ENCODE measurements at places on chromosomes 1 and 21.

DNA sequence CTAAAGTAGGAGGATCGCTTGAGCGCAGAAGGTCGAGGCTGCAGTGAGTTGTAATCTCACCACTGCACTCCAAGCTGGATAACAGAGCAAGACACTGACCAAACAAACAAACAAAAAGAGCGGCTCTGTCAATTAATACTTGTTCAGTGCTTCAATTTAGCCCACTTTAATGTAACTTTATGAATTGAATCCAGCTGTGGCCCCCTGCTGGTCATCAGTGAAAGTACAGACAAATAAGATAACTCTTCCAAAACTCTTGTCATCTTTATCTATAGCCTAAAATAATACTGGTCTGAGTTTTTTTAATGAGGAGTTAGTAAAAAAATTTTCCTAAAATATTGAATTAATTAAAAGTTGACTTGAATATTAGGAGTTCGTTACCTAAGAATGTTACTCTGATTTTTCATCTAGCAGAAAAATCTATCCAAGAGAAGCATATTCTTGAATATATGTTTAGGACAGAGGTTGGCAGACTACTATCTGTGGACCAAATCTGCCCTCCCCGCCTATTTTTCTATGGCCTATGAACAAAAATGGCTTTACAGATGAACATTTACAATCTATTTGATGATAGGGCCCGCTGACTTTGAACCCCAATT is 26.1 kb downstream of the ATP5PF start:
- no peak for DNase-seq

GRCh38 chr1:221157026-221157761 is 278.0 kb downstream of the HLX start:
- DNase-seq: peak; percentile 93

DNA sequence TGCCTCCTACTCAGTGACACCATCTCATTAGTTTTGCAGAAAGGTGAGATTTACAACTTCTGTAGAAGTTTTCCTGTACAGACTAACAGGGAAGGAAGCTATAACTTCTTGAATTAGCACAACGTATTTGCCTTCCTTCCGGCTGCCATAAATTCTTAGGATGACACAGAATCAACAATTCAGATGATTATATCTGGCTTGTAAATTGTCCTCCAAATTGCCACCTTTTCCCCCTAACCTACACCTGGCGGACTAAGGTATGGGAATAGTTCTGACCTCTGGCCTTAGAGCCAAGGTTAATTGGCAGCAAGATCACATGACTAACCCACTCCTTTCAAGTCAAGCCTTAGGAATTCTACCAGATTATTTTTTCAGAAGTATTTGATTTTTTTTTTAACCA is 284.3 kb downstream of the LMO4 start:
- DNase-seq: no peak

- no peak for DNase-seq
Measured at GRCh38 chr1:116694524-116694923, 27.0 kb upstream of the IGSF3 start.

GRCh38 chr1:7302873-7303272 is 468.2 kb upstream of the VAMP3 start:
- DNase-seq: no peak

DNA sequence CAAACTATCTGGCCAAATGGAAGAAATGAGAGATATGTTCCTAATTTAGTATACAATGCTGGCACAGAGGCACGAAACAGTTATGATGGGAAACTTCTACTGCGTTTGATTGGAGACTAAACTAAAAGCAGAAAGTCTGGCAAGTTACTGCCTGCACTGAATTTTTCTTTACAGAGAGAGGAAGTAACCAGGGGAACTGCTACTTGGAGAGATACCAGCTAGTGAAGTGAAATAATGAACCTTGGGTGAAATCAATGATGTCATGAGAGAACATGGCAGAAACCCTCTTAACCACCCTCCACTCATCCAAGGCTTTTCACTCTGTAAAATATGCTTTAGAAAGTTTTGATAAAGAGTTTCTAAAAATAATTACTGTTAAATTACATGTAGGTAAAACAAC is 29.3 kb downstream of the NIBAN1 start:
- DNase-seq: peak; percentile 28

DNA sequence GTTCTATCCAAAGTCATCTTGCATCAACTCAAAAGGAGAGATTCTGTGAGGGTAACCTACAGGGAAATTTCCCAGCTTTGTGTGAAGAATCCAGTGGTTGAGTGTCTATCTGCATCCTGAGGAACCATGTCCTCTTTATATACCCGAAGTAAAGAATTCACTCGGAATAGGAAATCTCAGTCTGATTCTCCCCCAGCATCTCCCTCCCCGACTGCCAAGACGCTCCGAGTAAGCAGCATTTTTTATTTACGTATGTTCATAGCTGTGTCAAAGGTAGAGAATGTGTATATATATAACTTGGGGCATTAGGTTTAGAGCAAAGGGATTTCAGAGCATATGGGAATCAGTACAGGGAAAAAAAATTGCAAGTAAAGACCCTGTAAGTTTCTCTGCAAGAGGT is 170.2 kb downstream of the SYT2 start:
- no peak for DNase-seq

- DNase-seq: no peak
Measured at GRCh38 chr1:20183616-20184271, 2.2 kb upstream of the UBXN10 start.

DNA sequence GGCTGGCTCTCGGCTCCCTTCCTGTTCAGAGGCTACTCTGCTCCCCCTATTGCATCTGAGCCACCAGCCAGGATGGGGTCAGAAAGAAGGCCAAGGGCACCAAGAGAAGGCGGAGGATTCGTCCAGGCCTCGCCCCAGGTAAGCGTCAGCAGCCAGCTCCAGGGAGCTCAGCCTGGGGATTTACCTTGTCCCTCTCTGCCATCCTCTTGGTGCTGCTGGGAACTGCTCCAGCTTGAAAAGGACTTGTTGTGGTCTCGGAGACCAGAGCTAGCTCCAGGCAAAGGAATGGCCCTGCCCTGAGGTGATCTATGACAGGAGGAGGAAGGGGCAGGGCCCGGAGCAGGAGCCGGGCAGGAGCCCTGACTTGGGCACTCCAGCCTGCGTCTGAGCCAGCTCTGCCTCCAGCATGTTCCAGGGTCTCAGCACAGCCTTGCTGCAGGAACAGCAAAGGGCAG is 113.7 kb upstream of the IFFO2 start:
- no peak for DNase-seq

GRCh38 chr21:36700295-36700970 is 1.5 kb downstream of the SIM2 start:
- DNase-seq: no peak

- no peak for DNase-seq
Measured at GRCh38 chr1:30713311-30713710, 10.1 kb downstream of the MATN1 start.

All from SIG-M5 (cell line).